ENCODE measurements at places on chromosomes 7 and 10. TPM values are rescaled to one million over a fixed set of nuclear protein-coding genes. Genes with fewer than 3 reads are reported as not detected.

Gene TLX1
- not detected for total RNA-seq

Gene FEZF1
- total RNA-seq: not detected

Gene STRIP2
- total RNA-seq: 79.4 TPM

Gene ASB15
- total RNA-seq: not detected

Gene PSPH
- 19.3 TPM for total RNA-seq

Gene DTX2
- total RNA-seq: 28.0 TPM

Gene HOXA5
- not detected for total RNA-seq

Gene CAV2
- total RNA-seq: not detected

Gene TWNK
- 41.1 TPM for total RNA-seq

All from activated T-helper 1 cell treated with anti-CD3 and anti-CD28 coated beads, Interleukin-12 subunit alpha, Interleukin-12 subunit beta, Interleukin-2, Interleukin-4 antibody, amounts not matched to agents 30 ng/mL and 10 ng/mL and 1 ng/mL, durations not matched to agents 14 hours and 24 hours and 36 hours (primary cell).